ENCODE measurements at places on chromosomes 6 and 20. TPM values are rescaled to one million over a fixed set of nuclear protein-coding genes. Genes with fewer than 3 reads are reported as not detected.
A peak's percentile ranks its signal among the peaks of the same experiment; 100 is the strongest.

ELMO2 gene
- 64.5 TPM for total RNA-seq

BPIFA1 gene
- total RNA-seq, result not detected

BPIFB2 gene
- total RNA-seq, result not detected

- H3K27me3 ChIP-seq, result peaks cover 37% of the 10 kb centered on the region
- H3K36me3 ChIP-seq, result peaks cover 5% of the 10 kb centered on the region
- H3K4me1 ChIP-seq, result peaks cover 9% of the 10 kb centered on the region
Measured at GRCh38 chr20:46984405-46984804, 89.8 kb downstream of the EYA2 start.

GRCh38 chr6:26071135-26071534 is 16.1 kb upstream of the HFE start:
- no peaks in the 10 kb centered on the region for H3K36me3 ChIP-seq
- H3K27ac ChIP-seq, result no peak overlapping the region
- no peak for DNase-seq
- no peak overlapping the region for H3K4me3 ChIP-seq
- H3K27me3 ChIP-seq, result peaks cover 28% of the 10 kb centered on the region
- H3K4me1 ChIP-seq, result no peaks in the 10 kb centered on the region

GRCh38 chr6:155244434-155244833 is 19.4 kb upstream of the CLDN20 start:
- DNase-seq, result no peak
- H3K4me3 ChIP-seq, result no peak overlapping the region
- H3K36me3 ChIP-seq, result peaks cover 65% of the 10 kb centered on the region

DNA sequence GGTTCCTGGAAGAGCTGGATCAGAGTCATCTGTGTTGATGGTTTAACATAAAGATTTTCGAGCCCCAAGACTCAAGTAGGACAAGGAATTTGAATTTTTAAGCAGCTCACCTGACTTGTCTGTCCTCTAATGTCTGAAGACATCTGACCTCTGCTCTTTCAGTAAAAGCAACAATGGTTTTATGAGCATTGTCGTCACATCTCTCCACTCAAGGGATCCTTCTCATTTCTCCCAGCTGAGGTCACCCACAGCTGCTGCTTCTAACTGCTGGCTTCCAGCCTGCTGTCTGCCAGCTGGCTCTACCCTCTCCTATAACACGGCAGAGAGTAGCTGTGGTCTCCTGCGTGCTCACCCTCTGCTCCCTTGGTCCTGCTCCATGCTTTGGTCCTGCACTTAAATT is 24.7 kb upstream of the HDAC2 start:
- peak overlapping the region; percentile 32 for H3K27ac ChIP-seq
- H3K4me1 ChIP-seq, result peaks cover 3% of the 10 kb centered on the region
- no peaks in the 10 kb centered on the region for H3K36me3 ChIP-seq
- no peak for DNase-seq

DNA sequence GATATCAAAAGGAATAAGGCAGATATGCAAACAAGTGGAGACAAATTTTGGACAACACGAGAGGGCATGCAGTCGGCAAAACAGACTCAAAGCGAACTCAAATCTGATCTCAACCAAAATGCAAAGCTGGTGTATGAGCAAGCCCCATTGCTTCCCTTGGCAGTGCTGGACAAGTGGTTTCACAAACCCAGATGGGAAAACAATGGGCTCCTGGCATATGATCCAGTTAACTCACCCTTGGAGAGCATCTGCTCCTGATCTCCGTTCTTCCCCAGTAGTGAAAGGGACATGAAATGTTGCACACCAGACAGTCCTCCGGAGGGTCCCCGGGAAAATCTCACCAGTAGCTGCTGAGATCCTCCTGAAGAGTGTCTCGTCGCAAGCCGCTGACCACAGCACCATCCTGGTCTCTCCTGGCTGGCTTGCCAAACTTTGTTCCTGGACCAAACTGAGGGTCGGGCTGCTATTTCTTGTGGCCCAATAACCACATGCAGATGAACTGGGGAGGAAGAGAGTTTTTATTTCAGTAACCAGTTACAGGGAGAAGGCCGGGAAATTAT is 84.3 kb upstream of the THBS2 start:
- no peak overlapping the region for H3K4me3 ChIP-seq
- no peaks in the 10 kb centered on the region for H3K36me3 ChIP-seq
- no peaks in the 10 kb centered on the region for H3K4me1 ChIP-seq
- DNase-seq, result peak; percentile 33
- peaks cover 7% of the 10 kb centered on the region for H3K27me3 ChIP-seq

DNA sequence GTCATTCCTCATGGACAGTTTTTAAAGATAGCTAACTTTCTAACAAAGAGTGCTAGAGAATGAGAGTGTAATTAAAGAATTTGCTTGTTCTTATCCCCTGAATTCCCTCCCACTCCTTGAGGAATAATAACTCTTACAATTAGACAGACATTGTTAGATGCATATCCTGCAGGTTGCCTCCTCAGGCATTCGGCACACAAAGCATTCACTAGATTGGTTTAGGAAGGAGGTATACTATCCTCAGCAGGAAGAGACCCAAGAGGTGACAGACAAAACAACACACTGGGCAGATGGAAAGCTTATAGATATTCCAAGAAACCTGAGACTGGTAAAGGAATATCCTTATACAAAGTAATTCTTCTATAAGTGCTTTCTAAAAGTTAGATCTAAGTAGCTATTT is 109.1 kb upstream of the FAM184A start:
- no peak overlapping the region for H3K4me3 ChIP-seq
- H3K4me1 ChIP-seq, result peaks cover 5% of the 10 kb centered on the region
- peaks cover 44% of the 10 kb centered on the region for H3K36me3 ChIP-seq
- H3K27ac ChIP-seq, result no peak overlapping the region
- DNase-seq, result no peak

GRCh38 chr6:16785496-16785895 is 24.2 kb upstream of the ATXN1 start:
- H3K4me1 ChIP-seq, result peaks cover 2% of the 10 kb centered on the region
- no peak overlapping the region for H3K4me3 ChIP-seq
- peaks cover 3% of the 10 kb centered on the region for H3K27me3 ChIP-seq
- DNase-seq, result no peak
- H3K36me3 ChIP-seq, result peaks cover 2% of the 10 kb centered on the region
- no peak overlapping the region for H3K27ac ChIP-seq

DNA sequence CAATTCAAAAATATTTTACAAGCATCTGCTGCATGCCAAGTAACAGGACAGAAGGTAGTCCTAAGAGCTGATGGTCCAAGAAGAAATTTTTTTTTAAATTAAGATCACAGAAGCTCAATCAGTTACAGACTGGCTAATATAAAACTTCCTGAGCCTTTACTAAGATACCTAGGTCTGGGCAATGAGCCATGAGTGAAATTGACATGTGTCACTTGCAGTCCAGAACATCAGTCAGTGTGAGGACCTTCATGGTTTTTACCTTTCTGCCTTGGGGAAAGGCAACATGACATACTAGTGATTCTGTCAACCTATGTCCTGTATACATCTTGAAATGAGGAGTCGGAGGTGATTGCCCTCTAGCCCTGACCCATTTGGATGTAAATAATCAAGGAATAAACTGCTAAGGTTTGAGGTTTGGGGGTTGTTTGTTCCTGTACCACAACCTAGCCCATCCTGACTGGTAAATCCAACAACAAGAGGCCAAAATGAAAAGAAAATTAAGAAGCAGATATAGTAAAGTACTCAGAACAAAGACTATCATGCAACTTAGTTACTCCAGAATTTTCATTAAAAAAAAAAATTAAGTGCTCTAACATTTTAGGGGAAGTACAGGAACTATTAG is 70.0 kb downstream of the CNKSR3 start:
- no peaks in the 10 kb centered on the region for H3K4me1 ChIP-seq
- no peak for DNase-seq
- H3K27me3 ChIP-seq, result peaks cover 2% of the 10 kb centered on the region
- no peak overlapping the region for H3K4me3 ChIP-seq

- no peaks in the 10 kb centered on the region for H3K27me3 ChIP-seq
- H3K4me1 ChIP-seq, result no peaks in the 10 kb centered on the region
- no peak overlapping the region for H3K4me3 ChIP-seq
- DNase-seq, result no peak
Measured at GRCh38 chr6:9208966-9209365, 773.6 kb upstream of the SLC35B3 start.

DNA sequence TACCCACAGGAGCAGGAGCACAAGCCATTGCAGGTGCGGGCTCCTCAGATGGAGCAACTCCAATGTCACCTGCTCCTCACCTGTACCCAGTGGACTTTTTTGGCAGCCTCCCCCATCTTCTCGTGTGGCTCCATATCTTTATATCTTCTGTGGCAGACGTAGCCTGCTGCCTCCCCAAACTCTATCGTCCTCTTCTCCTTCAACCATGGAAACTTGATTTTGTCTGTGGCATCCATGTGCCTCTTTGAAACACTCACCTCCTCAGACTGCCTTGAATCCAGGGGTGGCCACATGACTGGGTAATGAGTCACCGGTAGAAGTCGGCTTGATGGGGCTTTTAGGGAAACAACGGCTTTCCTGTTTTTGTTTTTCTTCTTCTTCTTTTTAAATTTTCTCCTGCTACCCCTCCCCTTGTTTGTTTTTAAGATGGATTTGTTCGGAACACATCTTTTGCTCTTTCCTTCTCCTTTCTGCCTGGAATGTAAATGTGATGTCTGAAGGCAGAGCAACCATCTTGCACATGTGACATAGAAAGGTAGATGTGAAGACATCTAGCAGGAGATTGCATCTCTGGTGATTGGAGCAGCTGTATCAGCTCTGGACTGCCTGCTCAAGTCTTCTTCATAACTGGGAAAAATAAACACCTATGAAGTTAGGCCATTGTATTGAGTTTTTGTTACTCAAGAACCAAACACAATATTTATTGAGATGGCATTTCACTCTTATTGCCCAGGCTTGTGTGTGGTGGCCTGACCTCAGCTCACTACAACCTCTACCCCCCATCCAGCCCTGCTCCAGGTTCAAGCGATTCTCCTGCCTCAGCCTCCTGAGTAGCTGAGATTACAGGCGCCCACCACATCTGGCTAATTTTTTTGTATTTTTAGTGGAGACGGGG is 69.9 kb upstream of the DDR1 start:
- H3K4me1 ChIP-seq, result peaks cover 75% of the 10 kb centered on the region
- peaks cover 59% of the 10 kb centered on the region for H3K36me3 ChIP-seq
- H3K4me3 ChIP-seq, result peak overlapping the region; percentile 67
- H3K27ac ChIP-seq, result peak overlapping the region; percentile 98
- H3K27me3 ChIP-seq, result peaks cover 2% of the 10 kb centered on the region

DNA sequence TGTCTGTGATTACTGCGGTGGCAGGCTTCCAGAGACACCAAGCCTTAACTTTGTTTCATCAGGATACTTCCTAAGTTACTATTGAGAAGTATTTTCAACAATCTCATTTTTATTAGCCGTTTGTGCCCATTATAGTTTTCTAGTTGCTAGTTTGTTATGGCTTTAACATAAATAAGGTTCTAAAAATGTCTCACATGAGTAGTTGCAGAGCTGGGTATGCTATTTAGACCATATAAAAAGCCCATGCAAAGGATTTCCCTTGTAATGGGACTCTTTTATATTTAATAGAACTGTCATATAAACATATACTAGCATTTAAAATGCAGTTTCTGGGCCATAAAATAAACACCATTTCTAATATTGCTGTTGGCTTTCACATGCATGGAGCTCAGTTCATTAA is 205.3 kb upstream of the TCF21 start:
- DNase-seq, result no peak
- no peak overlapping the region for H3K4me3 ChIP-seq
- H3K27me3 ChIP-seq, result peaks cover 2% of the 10 kb centered on the region
- no peaks in the 10 kb centered on the region for H3K36me3 ChIP-seq
- no peak overlapping the region for H3K27ac ChIP-seq

DNA sequence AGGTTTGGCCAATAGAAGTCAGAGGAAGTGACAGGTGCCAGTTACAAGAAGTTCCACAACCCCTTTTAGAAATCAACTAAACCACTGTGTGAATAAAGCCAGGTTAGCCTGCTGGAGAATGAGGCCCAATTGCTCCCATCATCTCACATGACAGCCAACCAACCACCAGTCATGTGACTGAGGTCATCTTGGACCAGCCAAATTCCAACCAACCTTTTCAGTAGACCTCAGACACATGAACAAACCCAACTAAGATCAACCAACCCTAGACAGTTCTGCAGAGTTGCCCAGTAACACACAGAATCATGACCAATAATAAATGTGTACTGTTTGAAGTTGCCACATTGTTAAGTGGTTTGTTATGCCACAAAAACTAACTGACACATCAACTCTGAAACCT is 44.6 kb upstream of the GGTLC1 start:
- H3K27ac ChIP-seq, result peak overlapping the region; percentile 71
- DNase-seq, result peak; percentile 69
- H3K27me3 ChIP-seq, result no peaks in the 10 kb centered on the region
- H3K4me1 ChIP-seq, result peaks cover 37% of the 10 kb centered on the region
- H3K36me3 ChIP-seq, result peaks cover 10% of the 10 kb centered on the region

DNA sequence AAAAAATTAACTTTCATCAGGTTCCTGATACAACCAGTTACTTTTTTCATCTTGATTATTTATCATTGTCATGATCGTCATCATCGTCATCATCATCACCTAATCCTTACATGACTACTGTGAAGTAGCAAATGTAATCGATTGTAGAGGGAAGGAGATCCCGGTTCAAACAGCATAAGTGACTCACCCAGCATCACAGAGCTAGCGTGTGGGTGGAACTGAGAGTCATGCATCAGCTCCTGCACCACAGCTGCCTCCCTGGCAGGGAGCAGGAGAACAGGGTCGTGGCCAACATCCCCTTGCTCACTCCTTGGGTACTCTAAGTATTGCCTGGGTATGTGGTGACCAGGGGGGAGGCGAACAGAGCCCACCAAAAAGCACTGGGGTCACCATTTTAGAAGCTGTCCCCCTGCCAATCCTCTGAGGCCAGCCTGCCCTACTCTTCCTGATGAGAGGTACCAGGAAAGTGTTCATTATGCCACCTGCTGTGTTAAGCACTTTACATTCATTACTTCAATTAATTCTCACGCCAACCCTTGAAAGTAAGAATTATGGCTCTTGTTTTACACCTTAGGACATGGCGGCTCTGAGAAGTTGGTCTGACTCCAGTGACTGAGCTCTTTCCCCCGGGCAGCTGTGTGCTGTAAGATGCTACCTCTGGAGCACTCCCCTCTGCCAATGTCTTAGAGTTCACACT is 425.2 kb downstream of the CD83 start:
- peaks cover 2% of the 10 kb centered on the region for H3K27me3 ChIP-seq
- peak; percentile 74 for DNase-seq
- peaks cover 25% of the 10 kb centered on the region for H3K4me1 ChIP-seq
- peak overlapping the region; percentile 59 for H3K27ac ChIP-seq
- peak overlapping the region; percentile 17 for H3K4me3 ChIP-seq
